ENCODE measurements at places on chromosomes 12 and 14.

- DNase-seq: peak; percentile 9
Measured at GRCh38 chr12:22083167-22083566, 37.1 kb downstream of the CMAS start.

DNA sequence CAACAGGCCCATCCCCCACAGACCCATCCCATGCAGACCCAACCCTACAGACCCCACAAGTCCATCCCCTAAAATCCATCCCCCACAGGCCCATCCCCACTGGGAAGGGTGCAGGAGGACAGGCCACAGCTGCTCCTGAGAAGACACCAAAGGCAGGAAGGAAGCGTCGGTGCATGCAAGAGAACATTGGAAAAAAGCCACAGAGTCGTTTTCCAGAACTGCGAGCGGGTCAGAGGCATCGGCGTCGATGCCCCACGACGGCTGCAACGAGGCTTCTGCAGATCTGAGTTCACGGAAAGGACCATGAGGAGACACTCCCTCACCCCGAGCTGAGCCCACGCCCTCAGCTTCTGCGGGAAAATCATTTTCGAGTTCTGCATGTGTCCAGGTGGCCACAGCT is 59.6 kb upstream of the GALNT9 start:
- no peak for DNase-seq

DNA sequence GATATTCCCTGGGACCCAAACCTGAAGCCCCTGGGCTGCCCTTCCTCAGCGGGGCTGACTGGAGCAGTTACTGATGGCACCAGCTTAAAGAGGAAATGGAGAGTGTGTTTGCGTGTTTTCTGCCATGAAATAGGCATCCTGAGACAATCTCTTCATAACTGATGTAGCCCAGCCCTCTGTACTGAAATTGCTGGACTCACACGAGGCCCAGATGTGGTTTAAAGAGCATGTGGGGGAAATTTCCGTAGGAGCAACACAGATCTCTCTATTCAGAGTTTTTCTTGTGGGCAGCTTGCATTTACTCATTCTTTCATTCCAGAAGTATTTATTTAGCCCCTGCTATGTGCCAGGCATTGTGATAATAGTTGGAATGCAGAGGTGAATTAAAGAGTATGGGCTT is 782.1 kb upstream of the TBX3 start:
- no peak for DNase-seq

DNA sequence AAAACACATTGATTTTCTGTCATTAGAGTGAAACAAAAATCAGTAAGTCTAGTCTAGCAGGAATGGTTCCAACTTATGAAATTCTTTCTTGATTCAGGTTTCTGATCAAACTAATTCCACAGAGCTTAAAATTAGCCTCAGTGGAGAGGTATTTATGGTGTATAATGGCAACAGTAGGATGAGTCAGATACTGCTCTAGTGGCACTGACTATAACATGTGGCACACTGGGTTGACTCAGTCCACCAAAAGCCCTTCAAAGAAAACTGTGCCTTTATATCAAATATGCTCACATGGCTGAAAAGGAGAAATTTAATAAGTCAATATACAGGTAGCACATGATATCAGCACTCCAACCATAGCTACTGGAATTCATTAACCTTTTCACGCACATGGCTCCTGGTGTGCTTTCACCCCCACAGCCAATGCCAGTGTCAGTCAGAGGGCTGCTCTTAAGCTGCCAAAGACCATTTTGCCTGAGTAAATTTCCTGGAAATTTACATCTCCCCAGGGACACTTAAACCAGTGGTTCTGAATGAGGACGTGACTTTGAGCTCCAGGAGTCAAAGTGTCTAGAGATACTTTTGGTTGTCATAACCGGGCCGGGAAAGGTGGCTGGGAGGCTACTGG is 21.7 kb upstream of the CATSPERB start:
- no peak for DNase-seq

DNA sequence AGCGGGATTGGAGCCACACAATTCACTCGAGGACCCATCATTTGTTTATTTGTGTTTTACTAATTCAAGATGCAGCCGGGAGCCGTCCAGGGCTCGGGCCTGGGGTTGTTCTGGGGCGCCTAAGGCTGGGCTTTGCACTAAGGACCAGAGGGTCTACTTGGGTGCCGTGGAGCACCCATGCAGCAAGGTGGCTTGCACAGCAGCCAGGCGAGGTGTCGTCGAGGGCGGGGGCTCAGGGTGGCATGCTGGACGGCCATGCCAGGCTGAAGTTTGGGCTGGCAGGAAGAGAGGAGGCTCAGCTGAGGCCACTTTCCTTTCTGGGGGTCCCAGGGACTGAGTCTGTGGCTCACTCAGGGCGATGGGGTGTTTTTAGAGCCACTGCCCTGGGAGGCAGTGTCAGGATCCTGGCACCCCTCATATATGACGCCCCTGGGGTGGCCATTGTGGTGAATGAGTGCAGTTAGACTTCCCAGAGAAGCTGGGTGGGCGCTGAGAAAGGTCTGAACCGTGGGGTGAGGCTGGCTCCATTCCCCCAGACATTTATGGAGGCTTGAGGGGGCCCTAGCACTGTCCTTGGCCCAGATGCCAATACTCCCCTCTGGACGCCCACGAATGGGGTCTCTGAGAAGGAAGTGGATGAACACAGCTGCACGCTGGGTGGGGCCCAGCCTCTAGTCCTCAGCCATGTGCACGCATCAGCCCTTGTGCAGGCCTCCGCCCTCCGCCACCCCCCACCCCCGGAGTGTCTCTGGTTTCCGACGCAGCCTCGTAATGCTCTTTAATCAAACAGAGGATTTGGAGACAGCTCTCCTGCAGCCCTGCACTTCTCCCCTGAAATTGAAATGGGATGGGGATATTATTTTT is 11.3 kb downstream of the MEG3 start:
- no peak for DNase-seq

- no peak for DNase-seq
Measured at GRCh38 chr14:21026988-21027315, 2.1 kb upstream of the NDRG2 start.
